EH (cell line): ENCODE measurements at places on chromosomes 6 and 20.

- peak; percentile 47 for DNase-seq
Observed at GRCh38 chr20:50093240-50093639, 19.7 kb downstream of the UBE2V1 start.

- DNase-seq: peak; percentile 50
Observed at GRCh38 chr6:161198176-161198575, 75.7 kb downstream of the AGPAT4 start.

DNA sequence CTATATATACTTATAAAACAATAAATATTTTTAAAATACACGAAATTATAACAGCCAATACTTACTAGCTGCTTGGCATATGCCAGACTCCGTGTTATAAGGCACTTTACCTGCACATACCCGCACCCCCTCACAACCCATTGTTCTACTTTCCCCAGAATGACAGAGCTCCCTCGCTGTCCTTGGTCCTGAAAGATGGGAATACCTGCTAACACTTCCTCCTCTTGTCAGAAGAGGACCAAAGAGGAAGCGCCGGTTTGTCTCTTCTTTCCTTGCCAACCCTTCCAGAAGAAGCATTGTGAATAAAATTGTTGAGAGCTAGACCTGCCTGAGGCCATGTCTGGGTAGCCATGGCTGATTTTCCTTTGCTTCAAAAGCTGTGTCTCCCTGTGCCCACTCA, 149.3 kb downstream of the PTPRT start:
- DNase-seq: no peak

DNA sequence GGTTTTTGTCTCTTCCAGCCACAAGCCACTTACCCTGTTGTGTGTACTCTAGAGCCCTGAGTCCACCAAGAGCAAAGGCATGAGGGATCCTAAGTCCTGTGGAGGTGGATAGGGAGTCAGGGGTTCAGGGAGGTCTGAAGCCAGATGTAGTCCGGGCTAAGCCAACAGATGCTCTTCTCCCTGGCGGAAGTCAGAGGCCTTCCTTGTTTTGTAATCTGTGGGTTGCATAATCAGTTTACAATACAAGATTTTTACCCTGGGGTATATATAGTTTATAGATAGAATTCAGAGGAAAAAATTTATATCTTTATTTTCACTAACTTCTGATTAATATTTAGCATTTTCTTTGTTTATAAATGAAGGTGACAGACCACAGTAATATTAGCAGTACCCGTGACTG, 9.2 kb downstream of the LAMP5 start:
- DNase-seq: no peak

- peak; percentile 92 for DNase-seq
Observed at GRCh38 chr6:170388113-170388512, 81.6 kb downstream of the FAM120B start.

- no peak for DNase-seq
Observed at GRCh38 chr6:42101186-42101657, 41.2 kb downstream of the C6orf132 start.

DNA sequence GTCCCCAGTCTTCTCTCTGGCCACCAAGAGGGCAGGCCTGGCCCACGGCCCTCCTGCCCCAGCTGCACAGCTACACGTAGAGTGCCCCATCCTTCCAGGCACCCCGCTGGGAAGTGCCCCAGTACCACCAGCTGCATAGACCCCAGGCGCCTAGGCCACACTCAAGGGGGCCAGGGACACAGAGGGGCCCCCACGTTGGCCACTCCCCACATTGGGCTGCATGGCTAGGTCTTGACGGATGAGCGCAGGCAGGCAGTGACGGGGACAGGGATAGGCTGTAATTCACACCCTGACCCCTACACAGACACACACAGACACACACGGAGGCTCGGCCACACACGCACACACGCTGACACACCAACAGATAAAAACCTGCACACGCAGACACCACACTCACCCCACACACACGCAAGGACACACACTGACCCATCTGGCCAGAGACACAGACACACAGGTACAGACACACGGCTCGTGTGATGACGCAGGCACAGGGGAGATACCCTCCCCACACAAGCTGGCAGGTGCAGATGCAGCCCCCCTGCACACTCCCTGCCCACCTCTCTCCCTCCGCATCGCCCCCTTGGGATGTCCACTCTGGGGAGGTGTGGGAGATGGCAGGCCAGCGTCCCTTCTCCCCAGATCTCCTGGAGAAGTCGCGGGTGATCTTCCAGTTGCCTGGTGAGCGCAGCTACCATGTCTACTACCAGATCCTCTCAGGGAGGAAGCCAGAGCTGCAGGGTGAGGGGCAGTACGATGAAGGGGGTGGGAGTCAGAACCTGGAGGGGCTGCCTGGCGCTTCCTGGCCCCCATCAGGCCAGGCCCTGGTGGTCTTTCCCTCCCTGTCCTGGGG, 30.0 kb downstream of the MYH7B start:
- DNase-seq: no peak

- no peak for DNase-seq
Observed at GRCh38 chr6:32835167-32835893, 3.2 kb downstream of the TAP2 start.

GRCh38 chr20:62707921-62708521, 615 bp upstream of the NTSR1 start:
- no peak for DNase-seq

DNA sequence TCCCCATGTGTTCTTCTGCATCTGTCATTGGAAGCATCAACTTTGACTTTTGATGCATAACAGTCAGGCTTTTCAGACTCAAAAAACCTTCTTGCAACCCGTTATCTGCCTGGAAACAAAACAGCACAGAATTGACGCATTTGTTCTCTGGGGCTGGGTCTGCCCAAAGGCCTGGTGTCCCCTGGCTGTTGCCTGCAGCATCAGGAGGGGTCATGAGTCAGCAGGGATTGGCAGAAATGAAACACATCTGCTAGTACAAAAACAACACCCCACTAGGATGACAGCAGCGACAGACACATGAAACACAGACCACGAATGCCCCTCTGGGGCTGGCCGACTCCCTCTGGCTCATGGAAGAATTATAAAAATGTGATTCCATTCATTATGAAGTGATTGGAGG, 157.6 kb upstream of the INSM1 start:
- DNase-seq: peak; percentile 21

DNA sequence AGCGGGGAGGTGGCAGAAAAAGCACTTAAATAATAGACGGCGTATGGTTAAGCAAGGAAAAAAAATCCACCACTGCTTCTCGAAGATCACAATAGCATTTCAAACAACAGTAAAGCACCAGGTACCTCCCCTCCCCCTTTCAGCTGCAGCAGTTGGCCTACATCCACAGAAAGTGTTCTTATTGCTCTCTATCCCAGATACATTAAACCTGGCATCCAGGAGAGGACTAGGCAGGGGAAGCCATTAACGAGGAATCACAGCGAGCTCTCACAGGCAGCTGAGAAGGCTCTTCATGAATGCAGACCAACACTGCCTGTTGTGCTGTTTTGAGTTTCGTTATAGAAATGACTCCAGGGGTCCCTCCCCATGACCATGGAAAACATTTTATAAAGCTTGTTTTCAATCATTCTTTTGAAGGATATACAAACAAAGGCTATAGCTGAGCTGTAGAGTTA, 11.8 kb downstream of the FYN start:
- DNase-seq: no peak

DNA sequence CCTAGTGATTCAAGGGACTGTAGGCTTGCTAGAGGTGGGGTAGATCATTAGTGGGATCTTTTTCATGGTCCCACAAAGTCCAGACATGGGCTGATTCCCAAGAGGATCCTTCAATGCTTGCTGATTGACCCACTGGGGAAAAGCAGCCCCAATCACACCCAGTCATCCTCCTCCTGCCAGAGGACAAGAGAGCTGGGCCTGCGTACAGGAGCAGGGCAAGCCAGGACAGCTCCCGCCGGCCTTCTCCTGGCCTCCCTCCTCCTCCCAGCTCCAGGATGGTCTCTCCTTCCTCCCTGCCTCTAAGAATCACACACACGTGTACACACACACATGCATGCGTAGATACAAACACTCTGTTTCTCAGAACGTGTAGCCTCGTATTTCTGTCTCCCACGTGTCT, 27.0 kb downstream of the KCNK15 start:
- no peak for DNase-seq

DNA sequence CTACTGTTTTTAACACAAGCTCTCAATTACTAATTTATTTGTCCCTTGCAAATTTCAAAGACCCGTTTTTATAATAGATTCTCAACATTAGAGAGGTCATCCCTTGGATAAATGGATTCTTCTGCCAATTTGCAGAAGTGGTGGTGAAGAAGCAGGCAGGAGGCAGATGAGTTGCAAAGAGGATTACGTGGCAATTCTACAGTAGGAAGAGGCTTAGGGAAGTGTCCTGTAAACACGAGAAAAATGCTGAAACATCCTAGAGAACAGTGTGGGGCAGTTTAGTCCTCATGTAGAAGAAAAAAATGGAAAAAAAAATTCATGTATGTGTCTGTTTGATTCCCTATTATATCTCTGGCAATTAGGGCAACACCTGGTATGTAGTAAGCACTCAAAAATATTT, 87.6 kb downstream of the BMP2 start:
- DNase-seq: no peak

DNA sequence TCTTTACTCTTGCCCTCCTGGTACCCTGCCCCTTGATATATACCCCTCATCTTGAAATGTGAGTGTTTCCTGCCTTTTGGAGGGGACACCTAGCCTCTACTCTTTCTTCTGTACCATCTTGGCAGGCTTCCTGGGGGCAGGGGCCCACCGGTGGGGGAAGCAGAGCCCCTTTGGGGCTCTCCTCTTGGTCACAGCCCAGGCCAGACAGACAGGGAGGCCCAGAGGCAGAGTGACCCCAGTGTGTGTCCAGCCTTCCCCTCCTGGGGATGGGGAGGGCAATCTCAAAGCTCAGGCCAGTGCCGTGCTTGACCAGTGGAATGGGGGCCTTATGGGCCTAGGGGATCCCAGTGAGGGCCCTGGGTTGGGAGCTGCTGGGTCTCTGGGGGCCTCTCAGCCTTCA, 3.6 kb downstream of the ADAM33 start:
- no peak for DNase-seq

DNA sequence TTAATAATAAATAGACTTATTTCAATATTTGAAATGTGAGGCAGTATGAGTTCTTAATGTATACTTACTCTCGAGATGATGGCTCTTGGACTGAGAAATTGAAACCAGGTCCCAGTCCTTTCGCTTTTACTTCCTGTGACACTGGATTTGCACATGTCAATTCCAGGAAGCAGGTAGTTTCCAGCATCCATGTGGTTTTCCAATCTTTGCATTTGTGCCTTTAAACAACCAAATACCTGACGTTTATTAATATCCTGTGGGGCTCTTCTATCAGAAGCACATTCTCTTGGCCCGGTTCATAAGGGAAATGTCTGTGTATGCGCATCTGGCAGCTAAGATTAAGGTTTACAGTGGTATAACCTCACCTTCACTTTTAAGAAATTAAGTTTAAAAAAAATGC, 13.1 kb downstream of the UTRN start:
- DNase-seq: no peak

GRCh38 chr20:62952373-62952967, at the start of gene SLC17A9:
Gene SLC17A9, plus strand, starts transcription at chr20:62952709. Its CDS starts 122 bp downstream, at chr20:62952831.
- peak; percentile 89 for DNase-seq

DNA sequence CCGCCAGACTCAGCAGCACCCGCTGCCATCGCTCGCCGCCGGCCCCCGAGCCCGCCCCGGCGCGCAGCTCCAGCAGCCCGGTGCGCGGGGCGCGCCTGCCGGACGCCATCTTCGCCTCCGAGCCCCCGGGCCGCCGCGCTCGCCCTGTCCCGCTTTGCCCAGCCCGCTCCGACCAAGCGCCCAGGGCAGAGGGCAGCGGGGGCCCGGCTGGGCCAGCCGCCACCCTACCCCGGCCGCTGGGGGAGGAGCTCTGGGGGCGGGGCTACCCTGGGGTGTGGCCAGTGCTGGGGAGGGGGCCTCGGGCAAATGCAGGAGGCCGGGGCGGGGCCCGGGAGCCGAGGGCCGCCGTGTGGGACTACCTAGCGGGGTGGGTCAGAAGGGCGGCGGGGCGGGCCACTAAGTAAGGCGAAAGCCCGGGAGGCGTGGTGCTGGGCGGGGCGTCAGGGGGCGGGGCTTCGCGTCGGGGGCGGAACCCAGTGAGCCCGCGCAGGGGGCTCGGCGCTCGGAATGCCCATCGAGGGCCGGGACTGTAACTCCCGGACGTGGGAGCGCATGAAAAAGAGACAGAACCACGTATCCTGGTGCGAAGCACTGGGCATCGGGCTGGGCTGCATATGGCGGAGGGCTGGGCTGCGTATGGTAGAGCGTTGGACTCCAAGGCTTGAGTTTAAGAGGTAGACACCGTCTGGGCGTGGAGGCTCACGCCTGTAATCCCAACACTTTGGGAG, at the start of gene SNTA1:
Gene SNTA1 (minus strand): TSS at position 252 of the 728 bp plus-strand sequence. CDS start 143 bp downstream, at position 109.
- DNase-seq: peak; percentile 84

DNA sequence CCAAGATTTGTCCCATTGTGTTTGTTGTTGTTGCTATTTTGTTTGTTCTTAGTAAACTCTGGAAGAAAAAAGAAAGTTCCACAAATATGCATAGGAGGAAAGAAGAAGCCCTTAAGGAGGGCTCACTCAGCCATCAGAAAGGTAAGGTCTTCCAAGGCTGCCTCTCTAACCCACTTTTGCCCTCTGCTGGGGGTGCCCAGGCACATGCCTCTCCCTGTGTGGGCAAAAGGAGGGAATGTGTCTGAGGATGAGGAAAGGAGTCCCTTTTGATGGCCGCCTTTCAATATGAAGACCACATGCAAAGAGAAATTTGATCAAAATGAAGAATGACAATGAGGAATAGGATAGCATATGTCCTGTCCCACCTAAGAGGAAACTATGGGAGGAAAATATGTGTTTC, 248.2 kb upstream of the POU3F2 start:
- no peak for DNase-seq

DNA sequence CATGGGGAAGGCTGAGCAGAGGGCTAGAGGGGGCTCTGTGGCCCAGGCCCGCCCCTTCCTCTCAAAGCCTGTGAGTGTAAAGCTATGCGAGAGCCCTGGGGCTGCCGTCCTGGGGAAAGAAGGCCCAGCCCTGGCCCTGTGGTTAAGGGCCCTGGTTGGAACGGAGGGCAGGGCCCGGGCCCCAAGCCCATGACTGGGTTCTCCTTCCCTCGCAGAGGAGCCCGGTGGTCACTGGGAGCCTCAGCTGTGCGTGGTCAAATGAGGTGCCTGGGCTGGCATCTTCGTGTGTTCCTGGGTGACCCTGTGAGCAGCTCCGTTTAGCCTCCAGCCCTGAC, 56.0 kb downstream of the SMOC2 start:
- DNase-seq: no peak

DNA sequence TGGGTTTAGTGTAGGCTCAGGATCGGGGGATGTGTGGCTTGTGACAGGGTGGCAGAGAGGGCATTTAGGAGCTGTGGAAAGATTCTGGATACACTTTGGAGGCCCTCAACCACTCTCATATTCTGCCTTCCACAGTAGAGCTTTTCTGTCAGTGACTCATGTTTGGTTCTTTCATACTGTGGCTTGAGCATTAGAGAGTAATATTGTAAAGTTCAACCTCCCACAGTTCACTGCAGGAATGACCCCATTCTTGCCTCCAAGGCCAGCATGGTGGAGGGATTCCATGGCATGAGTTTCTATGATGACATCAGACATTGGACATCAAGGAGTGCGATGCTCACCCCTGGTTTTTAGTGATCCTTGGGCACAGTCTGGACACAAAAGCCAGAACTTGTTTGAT, 50.9 kb downstream of the DTD1 start:
- peak; percentile 27 for DNase-seq
